AML-193 (cell line): ENCODE measurements at places on chromosomes 3 and 15.

GRCh38 chr15:34986771-34987480 lies 1.2 kb downstream of the ZNF770 start:
- DNase-seq, result no peak

GRCh38 chr15:48481802-48482201 lies 150.6 kb downstream of the DUT start:
- no peak for DNase-seq

DNA sequence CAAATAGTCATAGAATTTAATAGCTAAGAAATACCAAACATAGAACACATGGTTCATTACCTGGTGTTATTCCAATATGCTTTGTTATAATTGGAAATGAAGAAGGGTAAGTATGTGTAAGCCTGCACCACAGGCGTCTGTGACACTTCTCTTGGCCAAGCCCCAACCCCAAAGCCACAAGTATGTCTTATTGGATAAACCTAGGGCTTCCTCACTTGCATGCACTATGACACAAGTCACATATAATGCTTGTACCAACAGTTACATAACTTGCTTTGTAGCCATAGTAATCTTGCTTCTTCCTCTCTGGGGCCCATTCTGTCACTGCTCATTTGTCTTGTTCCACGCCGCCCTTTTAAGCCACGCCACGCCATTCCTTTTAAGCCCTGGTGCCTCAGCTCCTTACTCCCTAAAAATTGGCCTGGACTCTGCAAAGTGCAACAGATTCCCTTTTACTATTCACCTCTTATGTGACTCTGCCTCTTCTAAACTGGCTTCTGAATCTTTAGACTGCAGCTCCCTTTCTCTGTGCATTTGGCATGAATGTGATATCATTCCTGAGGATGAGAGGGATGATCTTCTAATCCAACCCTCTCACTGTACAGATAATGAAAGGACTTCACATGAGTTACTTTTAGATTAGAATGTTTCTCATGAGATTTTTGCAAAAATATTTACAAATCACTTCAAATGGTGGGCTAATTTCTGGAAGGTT lies 48.1 kb upstream of the EPHA3 start:
- no peak for DNase-seq

DNA sequence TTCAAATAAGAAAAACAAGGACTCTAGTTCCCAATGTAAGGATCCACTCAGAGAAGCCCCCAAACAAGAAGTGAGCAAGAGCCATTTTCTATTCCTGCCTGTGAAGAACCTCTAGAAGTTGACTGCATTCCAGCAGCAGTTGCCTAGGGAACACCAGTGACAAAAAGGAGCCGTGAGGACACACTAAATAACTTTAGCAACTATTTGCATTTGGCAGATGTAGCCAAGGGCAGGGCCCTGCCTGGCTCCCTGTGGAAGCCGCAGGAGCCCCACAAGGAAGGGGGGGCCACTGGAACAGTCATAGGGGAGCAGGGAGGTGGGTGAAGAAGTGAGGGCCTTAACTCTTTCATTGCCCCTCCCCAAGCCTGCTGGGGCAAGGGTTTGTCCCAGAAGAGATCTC lies 470.2 kb upstream of the PROK2 start:
- DNase-seq, result no peak

DNA sequence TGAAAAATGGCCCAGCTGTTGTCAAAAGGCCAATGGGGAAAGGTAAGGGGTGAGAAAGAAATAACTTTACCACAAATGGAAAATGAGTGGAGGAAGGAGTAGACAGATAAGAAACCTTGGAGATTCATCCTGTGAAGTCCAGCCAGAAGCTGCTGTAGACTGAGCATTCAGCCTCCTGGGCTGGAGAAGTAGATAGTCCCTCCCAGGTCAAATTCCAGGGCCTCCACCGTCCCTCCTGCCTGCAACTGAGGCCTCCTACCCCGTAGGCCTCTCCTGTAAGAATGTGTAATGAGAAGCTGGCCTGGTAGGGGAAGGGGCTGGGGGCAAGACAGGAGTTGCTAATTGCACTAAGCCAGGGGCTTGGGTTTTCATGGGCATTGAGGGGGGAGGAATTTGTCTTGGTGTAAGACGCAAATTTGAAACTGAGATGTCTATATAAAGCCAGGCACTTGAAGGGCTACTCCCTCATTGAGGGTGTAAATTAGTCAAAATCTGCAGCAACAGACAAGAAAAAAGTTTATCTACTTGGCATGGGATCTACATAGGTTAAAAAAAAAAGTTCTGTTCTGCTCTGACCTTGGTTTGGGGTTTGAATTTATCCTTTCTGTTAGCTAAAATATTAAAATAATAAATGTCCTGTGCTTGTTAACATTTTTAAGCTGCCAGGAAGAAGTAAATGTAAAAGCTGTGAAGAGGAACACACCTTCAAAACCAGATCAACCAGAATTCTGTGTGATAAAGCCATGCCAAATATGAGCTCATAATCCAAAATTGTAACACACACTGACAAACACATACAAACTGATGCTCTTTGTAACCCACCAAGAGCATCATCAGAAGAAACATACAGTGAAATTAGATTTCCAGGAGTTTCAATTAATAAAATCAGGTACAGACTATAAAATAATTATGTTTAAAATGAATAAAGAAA lies 1.7 kb upstream of the RBP2 start:
- DNase-seq, result no peak

GRCh38 chr3:32137870-32138269 lies 31.4 kb downstream of the GPD1L start:
- DNase-seq, result no peak

- DNase-seq, result no peak
Measured at GRCh38 chr3:81558106-81558505, 203.3 kb downstream of the GBE1 start.
